ENCODE measurements at places on chromosomes 6 and 20.

- no peak for DNase-seq
These were observed 2.6 kb downstream of the PRR18 start for GRCh38 chr6:166305562-166306117.

DNA sequence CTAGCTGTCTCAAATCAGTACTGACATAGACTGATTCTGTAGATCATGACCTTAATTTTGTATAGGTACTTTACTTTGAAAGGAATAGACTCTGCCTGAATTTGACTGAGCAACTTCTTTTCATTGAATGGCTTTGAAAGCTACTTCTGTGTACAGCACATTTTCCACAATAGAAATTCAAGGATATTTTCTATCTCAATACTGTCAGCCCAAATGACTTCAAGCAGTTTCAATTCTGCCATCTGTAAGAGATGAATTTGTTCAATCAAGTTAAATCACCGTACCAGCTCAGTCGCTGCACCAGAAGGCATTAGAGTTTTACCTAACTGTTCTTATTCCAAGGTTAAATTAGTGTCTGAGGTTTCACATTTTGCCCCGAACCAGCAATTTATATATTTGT, 107.0 kb upstream of the EYS start:
- DNase-seq, result no peak

DNA sequence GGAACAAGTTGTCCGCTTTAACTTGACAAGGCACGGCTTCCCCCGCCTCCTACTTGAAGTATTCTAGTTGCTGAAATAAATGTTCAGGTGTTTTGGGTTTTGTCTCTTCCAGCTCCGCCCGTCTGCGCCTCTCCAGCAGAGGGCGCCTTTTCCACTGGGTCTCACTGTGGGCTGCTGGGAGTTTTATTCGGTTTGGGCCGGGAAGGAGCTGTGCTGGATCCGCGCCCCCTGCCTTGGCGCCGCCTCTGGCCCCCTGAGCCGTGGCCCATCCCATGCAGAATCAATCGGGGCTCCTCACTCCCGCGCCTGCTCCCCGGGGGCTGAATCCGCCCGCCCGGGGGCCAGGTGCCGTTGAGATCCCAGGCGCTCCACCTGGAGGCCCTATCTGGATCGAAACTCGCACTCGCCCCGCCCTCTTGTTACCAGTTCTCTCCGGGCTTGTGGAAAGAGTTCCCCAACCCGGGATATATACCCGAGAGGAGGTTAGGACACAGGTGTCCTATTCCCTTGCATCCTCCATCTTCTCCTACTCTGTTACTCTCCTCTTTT, 51.0 kb upstream of the TCF21 start:
- DNase-seq, result no peak

- no peak for DNase-seq
These were observed 107.8 kb downstream of the RNGTT start for GRCh38 chr6:88855541-88856147.
